ENCODE measurements at places on chromosomes 3 and 15.

DNA sequence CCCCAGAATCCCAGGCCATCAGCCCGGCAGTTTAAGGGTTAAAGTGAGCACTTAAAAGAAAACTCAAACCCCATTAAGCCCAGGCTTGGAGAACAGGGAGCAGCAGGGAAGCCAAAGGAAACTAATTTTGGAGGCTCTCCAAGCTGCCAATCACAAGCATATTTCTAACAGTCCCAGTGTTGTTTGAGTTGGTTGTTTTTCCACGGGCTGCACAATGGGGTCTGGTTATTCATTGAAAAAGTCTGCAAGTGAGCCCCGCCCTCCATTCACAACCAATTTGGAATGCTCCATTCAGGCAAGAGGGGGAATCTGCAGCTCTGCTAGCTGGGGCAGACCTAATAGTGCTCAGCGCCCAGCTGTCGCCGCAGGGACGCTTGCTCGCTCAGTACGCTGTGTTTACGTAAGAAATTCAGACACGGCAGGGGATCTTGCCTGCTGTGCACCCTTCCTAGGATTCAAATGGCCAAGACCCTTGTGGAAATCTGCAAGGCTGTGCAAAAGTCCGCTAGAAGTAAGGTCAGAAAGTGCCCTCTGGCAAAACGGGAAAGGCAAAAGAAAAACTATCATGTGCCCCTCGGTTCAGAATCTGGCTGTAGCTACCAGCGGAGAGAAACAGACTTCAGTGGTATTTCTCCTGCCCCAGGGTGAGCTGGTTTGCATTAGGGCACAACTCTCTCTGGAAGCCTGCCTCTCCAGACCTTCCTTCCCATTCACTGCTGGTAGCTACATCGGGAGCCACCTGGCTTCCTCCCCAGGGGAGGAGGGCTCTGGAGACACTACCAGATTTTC, 11.0 kb downstream of the ETV5 start:
- no peak for DNase-seq

DNA sequence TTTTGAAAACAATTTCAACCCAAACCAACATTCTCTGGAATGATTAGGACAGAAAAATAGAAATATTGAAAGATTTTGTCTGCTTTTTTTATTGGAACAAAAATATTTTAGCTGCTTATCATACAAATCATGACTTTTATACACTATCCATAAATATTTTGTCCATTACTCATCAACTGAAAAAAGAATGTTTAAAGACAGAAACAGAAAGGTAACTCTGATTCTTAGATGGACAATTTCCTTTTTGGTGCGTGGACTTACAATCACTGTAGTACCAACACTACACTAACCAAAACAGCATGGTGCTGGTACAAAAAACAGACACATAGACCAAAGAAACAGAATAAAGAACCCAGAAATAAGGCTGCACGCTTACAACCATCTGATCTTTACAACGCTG, 582.8 kb upstream of the CCDC54 start:
- no peak for DNase-seq

- no peak for DNase-seq
These were observed 82.3 kb upstream of the OXTR start for GRCh38 chr3:8851703-8852102.

DNA sequence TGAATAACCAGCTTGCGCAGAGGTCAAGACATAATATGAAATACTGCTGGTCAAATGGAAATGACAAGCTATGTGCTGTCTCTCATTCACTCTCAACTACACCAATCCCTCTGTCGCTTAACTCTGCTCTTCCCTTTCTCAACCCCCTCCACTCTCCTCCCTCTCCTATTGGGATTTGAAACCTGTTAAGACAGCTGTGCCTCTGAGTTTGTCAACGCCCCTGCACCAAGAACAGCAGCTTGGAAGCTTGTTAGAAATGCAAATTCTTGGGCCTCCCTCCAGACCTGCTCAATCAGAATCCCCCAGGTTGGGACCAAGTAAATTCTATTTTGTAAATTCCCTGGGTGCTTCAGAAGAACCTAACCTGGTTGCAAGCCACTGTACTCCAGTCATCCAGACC, 149.7 kb upstream of the ATP2B2 start:
- DNase-seq = no peak

DNA sequence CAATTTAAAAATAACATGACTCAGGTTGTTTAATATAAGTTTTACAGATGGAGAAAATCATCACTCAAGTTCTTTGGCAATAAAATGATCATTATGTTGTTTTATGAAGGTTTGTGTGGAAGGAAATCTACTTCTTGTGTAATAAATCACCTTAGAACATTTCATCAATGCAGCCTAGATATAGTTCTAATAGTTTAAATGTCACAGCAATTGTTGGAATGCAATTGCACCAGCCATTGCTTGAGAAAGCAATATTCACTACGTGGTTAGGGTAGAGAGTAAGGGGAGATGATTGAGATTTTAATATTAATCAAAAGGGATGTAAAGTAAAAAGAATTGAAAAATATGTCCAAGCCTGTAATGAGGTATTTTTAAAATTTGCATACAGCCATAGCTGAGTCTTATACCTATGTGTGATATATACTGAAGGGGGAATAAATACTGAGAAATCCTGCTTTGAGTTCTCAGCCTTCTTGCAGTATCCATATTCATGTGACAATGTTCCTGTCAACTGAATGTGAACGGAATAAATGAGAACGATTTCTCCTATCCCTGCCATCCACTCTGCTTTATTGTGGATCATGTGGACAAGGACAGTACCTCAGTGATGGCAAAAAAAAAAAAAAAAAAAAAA, 257.9 kb downstream of the OTOL1 start:
- no peak for DNase-seq

DNA sequence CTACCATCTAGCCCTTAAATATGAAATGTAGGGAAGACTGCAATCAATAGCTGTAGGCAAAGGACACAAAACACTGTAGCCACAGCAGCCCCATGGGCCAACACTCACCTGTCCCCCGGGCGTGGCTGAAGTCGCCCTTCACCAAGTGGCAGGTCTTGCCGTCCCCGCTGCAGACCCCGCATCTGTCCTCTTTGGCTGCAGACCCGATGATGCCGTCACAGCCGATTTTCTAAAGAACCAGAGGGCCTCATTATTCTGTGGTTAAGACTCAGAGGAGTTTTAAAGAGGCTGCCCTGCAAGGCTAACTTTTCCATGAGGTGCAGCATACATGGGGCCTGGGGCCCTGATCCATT, 245.6 kb downstream of the ADAMTS17 start:
- DNase-seq = no peak

- peak; percentile 85 for DNase-seq
These were observed 19.5 kb downstream of the TKT start for GRCh38 chr3:53236112-53236841.

GRCh38 chr3:5017925-5018531, 38.8 kb downstream of the BHLHE40 start:
- DNase-seq = peak; percentile 56

All from NB4 (cell line).